ENCODE measurements at places on chromosomes 5 and 9.

GRCh38 chr5:168578538-168579487, at the start of gene PANK3:
Gene PANK3 (minus strand): TSS chr5:168579368. CDS start chr5:168579283, 85 bp downstream.
- DNase-seq = peak; percentile 68

DNA sequence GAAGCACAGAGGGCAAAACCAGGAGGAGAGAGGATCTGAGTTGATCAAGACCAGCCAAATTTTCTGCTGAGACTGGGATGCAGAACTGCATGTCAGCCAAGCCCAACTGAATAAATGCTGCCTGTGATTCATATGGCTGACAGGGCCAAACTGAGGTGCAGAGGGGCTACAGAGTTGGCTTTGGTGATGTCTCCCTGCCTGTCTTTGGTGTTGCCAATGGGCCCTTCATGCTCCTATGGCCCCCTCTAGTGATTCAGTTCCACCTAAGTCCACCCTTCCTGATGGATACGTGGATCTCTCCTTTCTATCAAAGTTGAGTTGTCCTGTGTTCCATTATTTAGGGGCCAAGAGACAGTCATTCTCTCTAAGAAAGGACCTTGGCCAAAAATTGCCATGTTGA, 163.6 kb upstream of the TLE4 start:
- no peak for DNase-seq

GRCh38 chr9:125971050-125971449, 223.9 kb downstream of the PBX3 start:
- no peak for DNase-seq

DNA sequence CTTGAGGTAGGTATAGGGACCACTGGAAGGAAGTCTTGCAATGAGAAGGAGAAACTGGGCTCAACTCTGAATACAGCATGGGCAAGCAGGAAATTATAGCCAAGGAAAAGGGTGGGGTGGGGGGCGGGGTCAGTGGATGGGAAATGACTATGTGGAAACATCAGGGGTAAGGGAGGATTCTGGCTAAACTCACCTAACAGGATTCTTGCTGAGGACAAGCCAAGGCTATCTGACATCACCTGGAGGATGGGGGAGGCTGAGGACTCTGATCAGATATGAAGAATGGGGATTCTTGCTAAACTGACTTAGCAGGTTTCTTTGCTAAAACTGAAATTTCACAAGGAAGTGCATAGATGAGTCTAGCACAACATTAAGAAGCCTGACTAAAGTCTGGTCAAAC, 40.8 kb downstream of the CTSL start:
- no peak for DNase-seq

GRCh38 chr5:39486790-39487189, 62.0 kb upstream of the DAB2 start:
- no peak for DNase-seq

- no peak for DNase-seq
These were observed 300.0 kb upstream of the VLDLR start for GRCh38 chr9:2321523-2322148.

DNA sequence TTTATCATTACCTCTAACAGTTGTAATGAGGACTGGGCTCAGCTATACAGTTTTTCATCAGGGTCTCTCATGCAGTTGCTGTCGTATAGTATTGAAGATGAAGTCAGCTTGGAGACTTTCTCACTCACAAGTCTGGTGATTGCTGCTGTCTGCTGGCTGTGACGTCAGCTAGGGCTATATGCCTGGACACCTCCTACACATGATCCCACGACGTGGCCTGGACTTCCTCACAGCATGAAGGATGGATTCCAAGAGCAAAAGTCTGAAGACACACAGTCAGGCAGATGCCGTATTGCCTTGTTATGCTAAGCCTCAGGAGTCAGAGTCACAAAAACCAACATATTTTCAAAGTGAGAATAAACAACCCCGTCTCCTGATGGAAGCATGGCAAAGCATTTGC, 193.3 kb downstream of the LURAP1L start:
- DNase-seq = no peak

DNA sequence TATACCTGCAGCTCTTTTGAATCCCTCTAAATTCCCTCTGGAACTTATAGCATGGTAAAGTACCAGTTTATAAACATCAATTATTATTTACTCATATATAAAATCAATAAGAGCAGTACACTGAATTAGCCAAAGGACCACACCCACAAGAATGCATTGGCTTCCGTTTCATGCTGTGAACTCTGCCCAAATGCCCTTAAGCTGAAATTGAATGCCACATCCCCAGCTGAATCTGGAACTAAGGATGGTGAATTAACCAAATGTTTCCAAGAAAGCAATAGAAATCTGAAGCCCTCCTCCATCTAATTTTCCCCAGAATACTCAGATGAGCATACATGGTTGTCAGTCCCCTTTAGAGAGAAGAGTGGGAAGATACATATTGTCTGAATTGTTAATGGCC, 436.4 kb upstream of the FTMT start:
- no peak for DNase-seq

DNA sequence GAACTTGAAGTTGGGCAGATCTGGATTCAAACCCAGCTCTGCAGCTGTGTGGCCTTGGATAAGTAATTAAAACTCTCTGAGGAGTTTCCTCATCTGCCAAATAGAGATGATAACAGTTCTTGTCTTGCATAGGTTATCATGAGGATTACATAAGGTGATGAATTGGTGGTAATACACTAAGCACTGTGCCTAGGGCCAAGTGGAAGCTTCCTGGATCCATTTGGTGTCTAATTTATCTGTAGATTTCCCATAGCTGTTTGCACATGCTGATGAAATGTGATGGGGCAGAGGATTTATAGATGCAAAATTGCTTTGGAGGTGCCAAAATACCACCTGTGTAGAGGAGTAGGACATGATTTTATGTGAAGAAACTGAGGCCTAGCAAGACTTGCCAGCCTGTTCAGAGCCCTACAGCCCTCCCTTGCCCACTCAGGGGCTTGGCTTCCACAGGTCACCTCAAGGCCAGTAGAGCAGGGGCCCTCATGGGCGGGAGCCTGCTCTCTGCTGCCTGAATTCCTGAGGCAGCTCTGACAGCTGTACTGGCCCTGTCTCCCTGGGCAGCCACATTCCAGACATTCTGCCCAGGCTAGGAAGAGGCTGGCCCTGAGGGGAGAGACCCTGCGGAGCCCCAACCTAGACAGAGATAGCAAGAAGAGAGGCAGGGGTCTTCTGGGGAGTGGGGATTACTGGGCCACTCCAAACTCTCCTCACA, 5.9 kb upstream of the FAT2 start:
- no peak for DNase-seq

GRCh38 chr9:33187519-33188218, 20.5 kb upstream of the B4GALT1 start:
- DNase-seq = no peak

- peak; percentile 25 for DNase-seq
These were observed 108.2 kb downstream of the UBE2R2 start for GRCh38 chr9:33924978-33925797.

DNA sequence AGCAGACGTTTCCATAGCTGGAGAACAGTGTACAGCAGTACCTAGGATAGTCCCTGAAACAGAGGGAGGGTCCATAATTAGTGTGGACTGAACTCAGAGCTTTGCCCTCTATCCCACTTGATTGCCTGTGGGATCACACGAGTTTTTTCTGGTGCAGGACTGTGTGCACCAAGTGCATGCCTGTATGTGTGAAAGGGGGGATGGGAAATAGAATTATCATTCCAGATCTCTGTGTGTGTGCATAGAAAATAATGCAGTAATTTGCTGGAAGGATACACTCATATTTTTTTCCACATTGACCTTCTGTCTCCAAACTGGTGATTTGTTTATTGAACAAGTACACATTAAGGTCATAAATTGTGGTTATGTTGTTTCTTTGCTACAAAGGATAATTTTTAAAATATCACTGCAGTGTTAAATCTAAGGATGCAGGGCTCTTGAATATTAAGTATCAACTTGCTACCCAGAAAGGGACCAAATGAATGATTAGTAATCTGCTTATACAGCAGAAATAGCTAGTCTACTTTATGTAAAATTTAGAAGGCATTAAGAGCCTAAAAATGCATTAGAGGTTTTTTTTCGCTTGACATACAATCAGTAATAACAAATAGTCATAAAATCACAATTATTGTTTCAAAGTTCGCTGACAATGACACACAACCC, 292.9 kb downstream of the CDH18 start:
- no peak for DNase-seq

GRCh38 chr5:58946230-58946629, 363.4 kb downstream of the RAB3C start:
- peak; percentile 24 for DNase-seq

- DNase-seq = peak; percentile 31
These were observed at the start of gene TRIM7 for GRCh38 chr5:181204826-181205760. Gene TRIM7 (minus strand): TSS chr5:181205196. CDS start chr5:181205110, 86 bp downstream.

DNA sequence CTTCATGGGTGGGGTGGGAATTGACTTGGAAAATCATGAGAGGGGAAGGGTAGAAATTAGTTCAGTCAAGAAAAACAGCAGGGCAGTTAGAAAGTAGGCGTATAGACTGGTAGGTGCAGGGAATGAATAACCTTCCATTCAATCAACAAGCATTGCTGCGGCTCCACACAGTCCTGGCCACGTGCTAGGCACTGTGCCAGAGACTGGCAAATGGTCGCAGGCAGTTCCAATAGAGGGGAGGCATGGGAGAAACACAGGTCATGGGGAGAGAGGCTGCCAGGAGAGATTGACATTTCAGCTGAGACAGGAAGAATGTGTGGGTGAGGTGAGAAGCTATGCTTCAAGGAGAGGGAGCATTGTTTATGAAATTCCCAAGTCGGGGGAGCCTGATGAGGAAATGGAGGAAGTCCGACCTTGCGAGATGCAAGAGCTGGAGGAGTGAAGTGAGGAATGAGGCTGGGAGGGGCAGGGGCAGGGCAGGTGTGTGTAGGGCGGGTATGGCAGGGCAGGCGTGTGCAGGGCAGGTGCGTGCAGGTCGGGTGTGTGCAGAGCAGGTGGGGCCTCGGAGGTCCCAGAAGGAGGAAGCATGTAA, 54.4 kb upstream of the PPARGC1B start:
- peak; percentile 86 for DNase-seq

DNA sequence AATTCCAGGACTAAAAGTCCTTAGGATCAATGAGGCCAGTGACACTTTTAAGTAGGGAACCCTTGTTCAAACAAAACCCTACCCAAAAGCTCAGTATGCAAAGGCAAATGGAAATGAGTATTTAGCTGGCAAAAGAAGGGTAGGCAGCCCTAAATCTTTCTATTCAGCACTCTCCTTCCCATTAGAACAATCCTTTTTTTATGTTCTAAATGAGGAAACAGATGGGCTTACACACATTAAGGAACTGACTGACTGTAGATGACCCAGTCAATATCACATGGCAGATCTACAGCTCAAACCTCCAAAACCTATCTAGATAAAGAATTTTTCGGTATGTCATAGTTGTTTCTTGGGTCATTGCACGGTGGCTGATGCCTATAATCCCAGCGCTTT, 7.2 kb downstream of the CSNK1A1 start:
- peak; percentile 75 for DNase-seq

DNA sequence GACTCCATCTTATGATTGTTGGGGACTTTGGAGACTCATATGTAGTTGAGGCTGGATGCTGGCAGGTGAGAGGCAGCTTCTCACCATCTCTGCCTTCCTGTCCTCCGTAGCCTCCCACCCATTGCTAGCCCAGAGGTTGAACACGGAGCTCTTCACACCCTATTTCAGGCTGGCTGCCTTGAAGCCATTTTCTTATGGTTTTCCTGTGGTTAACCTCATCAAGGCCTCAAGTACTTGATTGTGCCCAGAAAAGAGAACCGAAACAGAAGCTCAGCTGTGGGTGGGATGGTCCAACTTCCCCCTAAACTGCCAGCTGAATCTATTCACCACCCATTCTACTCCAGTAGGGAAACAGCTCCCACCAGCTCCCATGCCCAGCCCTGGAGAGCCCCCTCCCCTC, 102.9 kb downstream of the LIFR start:
- DNase-seq = peak; percentile 69

DNA sequence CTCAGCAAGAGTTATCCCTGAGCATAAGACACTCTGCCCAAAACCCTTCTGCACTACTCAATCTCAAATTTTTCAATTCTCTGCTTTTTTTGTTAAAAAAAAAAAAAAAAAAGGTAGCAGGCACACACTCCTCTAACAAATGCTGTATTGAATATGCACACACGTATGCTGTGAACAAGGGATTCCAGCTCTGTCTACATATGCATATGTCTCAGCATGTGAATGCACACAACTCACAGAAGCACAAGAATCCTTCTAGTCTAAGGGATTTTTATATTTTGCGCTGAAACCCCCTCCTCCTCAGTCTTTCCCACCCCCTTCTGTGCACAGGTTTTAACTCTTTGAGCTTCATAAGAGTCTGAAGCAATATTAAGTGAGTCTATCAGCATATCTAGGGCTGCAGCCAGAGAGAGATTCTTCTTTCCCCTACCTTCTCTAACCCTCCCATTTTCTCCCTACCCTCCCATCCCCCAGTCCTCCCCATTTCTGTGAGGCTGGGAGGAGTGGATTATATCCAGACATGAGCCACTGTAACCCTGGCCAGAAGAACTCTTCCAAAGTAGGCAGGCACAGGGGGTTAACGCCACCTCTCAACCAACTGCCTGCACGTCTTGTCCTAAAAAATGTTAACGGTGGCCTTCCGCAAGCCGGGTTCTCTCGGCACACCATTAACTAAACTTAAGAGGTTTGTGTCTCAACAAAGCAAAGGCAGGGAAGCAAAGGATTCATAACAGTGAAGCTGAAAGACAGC, 1.0 kb downstream of the GABRB2 start:
- DNase-seq = no peak

DNA sequence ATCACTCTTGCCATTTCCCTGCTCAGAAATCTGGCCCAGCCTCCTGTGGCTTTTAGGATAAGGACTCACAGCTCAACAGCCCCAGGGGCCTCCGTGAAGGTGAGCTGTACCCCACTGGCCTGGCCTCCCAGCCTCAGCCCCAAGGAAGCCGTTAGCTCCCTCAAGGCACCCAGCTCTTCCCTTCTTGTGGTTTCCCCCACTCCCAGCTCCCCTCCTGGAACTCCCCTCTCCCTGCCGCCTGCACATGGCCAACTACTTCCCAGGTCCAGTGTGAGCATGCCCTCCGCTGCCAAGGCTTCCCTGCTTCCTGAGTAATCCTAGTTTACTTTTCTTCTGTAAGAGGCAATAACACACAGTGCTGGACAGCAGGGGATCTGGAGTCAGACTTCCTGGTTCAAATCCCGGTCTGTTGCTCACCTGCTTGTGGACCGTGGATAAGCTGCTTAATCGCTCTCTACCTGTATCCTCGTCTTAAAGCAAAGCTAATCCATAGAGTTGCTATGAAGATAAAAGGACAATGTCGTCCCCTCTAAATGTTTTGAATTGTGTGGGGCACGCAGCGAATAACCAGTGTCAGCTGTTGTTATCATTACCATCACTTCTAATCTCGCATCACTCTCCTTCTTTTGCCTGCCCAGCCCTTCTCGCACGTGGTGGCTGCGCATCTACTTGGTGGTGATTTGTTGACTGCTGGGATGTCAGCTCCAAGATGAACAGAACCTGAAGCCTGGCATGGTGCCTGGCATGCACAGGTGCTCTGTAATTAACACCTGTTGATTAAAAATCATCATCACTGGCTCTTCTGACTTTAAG, 86.6 kb downstream of the C5orf15 start:
- DNase-seq = no peak
